ENCODE measurements at places on chromosomes 2 and 18.

- DNase-seq: no peak
Observed at GRCh38 chr2:52082646-52083045, 1050.7 kb upstream of the NRXN1 start.

- no peak for DNase-seq
Observed at GRCh38 chr18:907885-908757, 3.5 kb downstream of the ADCYAP1 start.

DNA sequence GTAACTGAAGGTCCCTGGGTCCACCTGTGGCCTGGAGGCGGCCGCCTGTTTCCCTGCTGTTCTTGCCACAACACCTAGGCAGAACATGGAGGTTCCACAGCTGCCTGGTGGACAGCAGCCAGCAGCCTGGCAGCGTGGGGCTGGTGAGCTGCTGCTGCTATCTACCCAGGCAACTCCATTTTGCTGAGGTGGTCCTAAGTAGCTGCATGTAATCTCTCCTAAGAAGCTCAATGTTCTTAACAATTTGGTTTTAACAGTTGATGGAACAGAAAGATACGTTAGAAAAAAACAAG is 66.7 kb downstream of the NDUFA10 start:
- no peak for DNase-seq

DNA sequence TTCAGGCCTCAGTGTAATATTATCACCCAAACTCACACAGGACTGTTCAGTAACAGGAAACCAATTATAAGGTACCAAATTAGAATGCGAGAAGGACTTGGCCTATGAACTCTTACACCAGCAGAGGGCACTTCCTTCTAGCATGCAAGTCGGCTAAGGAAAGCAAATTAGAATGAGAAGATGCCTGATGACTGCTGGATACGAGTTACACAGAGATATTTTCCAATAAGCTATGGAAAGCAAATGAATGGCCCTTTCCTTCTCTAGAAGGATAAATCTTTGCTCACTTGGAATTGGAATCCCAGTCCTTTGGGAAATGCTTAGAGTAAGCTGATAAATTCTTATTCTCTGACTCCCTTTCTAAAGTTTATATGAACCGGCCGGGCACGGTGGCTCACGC is 109.8 kb downstream of the AP1S3 start:
- DNase-seq: no peak

GRCh38 chr2:237074211-237074993 is 11.3 kb upstream of the COPS8 start:
- DNase-seq: no peak

DNA sequence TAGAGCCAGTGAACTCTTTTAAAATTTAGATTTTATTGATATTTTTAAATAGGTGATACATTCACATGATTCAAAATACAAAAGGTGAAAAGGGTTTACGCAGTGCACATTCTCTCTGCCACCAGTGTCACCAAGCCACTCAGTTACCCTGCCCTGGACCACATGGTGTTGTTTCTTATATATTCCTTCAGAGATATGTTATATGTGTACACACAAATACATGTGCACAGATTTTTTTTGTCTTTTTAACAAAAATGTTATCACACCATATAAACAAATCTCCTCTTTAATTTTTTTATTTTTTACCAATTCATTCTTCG is 26.2 kb downstream of the SERPINB4 start:
- DNase-seq: no peak

- DNase-seq: no peak
Observed at GRCh38 chr18:26415631-26416030, 132.7 kb downstream of the KCTD1 start.

- DNase-seq: no peak
Observed at GRCh38 chr18:37265382-37265781, 300.2 kb downstream of the CELF4 start.

- no peak for DNase-seq
Observed at GRCh38 chr2:234145057-234145456, 94.6 kb downstream of the SPP2 start.

DNA sequence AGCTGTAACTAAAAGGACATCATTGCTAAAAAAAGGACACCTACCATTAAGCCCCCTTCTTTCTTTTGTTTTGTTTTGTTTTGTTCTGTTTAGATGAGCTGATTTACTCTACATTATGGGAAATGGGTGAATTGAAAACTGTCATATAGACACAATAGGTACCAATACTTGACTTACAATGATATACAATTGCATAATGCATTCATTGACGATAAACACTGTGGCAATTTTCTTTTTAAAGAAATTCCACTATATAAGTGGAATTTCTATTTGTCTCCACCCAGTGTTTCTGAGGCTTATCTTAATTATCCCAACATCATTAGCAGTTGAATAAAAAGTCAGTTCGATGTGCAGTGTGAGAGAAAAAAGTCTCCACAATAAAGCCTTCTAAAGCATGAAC is 282.1 kb downstream of the BCL2 start:
- DNase-seq: no peak

GRCh38 chr2:136286423-136286822 is 168.5 kb upstream of the CXCR4 start:
- DNase-seq: no peak

DNA sequence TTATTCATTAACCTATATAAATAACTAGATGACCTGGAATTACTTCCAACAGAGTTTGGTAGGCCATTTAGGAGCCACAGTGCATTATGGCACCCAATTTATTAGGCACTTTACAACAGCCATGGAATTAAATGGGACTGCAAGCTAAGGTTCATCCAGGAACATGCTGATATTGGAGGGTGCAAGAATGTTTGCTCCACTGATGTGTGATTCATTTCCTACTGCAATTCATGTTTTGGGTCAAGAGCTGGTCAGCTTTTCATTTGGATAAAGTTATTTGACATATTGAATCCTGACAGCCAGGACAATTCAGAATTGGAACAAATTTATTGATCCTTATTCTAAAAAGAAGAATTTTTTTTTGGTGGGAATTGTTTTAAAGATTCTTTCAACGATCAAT is 11.8 kb upstream of the LYPD1 start:
- no peak for DNase-seq

GRCh38 chr2:88919087-88919738 is 227.7 kb downstream of the RPIA start:
- no peak for DNase-seq

DNA sequence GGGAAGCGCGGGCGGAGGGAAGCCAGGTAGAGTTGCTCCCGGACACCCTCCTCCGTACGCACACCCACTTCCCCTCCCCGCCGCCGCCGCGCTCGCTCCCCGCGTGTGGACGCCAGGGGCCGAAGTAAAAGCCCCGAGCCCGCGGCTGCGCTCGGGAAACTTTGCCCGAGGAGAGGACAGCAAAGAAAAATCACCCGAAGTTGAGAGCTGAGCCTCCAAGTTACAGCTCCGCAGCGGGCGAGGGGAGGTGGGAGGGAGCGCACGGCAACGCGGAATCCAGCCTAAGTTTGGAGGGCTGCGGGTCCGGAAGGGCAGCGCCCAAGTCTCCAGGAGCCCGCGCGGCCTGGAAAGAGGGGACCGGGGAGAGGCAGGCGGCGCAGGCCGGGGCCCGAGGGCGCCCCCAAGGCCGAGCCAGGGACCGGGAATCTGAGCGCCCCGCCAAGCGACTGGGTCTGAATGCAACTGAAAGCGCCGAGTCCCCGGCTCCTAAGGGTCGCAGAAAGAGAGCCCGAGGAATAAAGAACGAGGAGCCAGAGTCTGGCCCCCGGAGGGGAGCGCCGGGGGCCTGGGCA is 706 bp upstream of the BCL11A start:
- DNase-seq: no peak

Measured in stimulated activated CD4-positive, alpha-beta T cell treated with anti-CD3 and anti-CD28 coated beads, TNF-alpha, amount 100 ng/mL, for 1 hour (primary cell).